ENCODE measurements at places on chromosomes 2 and 18.

DNA sequence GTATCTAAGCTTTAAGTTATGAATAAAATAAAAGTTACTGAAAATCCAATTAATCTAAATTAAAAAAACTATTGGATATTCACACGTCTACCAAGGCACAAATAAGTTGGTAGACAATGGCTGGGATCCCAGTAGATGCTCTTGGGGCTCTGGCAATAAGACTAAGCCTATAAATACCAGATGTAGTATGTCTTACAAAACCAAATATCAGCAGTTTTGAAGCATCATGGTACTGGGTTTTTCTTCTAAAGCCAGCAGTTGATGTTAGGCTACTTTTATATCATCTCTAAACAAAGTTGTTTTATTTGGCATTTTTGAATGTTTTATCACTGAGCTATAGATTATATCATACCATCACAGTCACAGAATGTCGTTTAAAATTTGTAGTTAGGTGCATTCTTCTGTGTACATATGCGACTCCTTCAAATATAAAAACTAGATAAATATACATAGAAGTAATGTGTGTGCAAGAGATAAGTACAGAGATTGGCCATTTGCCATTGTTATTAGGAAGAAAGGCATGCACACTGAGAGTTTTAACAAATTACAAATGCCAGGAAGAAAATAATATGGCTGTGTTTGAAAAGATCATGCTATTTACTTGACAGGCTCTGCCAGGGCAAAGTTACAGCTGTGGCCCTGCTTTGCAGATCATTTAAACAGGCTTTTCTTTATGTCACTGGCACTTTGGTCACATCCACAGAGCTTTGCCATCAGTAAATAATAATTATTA is 21.6 kb upstream of the TMEM17 start:
- DNase-seq: no peak

DNA sequence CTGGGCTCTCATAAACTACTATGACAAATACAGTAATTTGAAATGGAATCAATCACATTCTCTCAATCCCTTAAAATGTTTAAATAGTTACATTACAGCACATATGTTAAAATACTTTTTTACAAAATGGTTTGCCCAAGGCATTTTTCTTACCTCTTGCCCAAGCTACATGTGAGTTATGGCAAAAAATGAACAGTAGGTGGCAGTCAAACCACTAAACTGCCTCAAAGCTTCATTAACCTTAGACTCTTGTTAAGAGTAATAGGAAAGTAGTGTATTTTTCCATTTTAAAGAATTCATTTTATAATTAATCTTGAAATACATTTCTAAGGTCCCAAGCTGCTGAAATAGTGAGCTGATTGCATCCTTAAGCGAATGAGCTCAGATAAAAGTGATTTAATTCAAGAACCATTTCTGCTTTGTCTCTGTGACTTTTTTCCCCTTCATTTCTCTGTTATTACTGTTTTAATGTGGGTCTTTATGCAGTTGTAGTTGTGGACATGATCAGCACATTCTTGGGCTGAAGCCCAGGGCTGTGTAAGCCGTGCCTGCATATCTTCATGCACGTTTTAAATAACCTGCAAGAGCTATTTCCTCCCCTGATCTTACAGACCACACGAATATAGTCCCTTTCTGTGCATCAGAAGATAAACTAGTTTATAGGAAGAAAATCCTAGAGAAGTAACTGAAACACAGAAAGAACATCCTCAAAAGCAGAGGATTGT is 311.8 kb downstream of the LNPK start:
- DNase-seq: peak; percentile 7

GRCh38 chr2:13110825-13111224 is 394.1 kb downstream of the TRIB2 start:
- DNase-seq: no peak

GRCh38 chr2:239245872-239246721 is 154.7 kb downstream of the HDAC4 start:
- DNase-seq: no peak

- peak; percentile 18 for DNase-seq
Observed at GRCh38 chr2:25853038-25853638, 25.1 kb downstream of the ASXL2 start.

- no peak for DNase-seq
Observed at GRCh38 chr18:73563901-73564472, 583.6 kb downstream of the FBXO15 start.

GRCh38 chr18:13984080-13984479 is 68.7 kb upstream of the MC2R start:
- DNase-seq: no peak

- no peak for DNase-seq
Observed at GRCh38 chr2:10120877-10121574, 1.5 kb upstream of the RRM2 start.

GRCh38 chr2:120320318-120320851 is 25.6 kb upstream of the INHBB start:
- no peak for DNase-seq

GRCh38 chr2:223090540-223091235 is 38.7 kb downstream of the KCNE4 start:
- no peak for DNase-seq
